ENCODE measurements at places on chromosomes 7 and 10.

DNA sequence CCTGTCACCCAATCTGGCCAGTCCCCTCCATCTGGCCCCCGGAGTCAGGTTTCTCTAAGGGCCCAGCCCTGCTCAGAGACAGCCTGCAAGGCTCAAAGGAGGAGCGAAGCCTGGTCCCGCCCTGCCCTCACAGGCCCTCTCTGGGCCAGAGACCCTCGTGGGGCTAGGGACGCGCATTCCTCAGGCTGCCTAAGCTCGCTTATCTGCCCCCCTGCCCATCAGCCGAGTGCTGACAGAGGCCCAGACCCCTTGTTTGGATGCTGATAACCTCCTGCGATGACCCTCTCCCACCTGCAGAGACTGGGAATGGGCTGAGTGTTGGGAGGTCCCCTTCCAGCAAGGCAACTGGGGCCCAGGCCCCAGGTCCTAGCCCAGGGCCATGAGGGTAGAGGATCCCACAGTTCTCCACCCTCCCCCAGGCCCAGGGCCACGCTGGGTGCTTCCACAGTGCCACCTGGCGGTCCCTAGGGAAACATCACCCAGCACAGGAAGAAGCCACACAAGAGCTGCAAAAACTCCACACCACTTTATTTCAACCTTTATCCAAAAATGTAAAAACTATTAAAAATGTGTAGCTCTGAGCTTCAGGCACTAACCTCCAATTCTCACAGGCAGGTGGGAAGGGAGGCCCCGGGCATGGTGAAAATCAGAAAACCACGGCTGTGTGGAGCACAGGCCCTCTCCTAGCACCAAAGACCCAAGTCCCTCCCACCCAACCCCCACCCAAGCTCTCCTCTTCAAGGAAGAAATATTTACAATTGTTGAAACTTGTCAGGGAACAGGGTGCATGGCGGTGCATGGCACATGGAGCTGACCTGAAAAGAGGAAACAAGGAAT, 2.2 kb downstream of the NPM3 start:
- DNase-seq = peak; percentile 35

DNA sequence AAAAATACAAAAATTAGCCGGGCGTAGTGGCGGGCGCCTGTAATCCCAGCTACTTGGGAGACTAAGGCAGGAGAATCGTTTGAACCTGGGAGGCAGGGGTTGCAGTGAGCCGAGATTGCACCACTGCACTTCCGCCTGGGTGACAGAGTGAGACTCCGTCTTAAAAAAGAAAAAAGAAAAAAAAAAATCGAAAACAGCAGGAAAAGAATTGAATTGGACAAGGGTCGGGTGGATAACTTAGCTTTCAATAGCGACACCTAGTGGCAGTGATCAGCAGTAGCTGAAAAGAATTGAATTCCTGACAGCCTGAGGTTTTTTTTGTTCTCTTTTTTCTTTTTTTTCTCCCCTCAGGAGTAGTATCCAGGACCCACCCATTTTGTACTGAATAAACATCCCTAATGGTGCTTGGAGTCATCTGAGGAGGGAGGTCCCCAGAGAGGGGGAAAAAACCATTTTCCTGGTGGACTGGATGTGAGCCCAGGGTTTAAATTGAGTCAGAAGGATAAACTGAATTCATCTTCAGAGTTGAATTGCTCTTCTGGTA, 55.1 kb downstream of the CYCS start:
- peak; percentile 64 for DNase-seq

GRCh38 chr7:47040795-47041347, 541.0 kb downstream of the TNS3 start:
- DNase-seq = no peak

- peak; percentile 33 for DNase-seq
Measured at GRCh38 chr10:9302140-9302746, 1247.8 kb downstream of the GATA3 start.

GRCh38 chr7:39304668-39305405, 261.4 kb upstream of the YAE1 start:
- DNase-seq = no peak

- peak; percentile 41 for DNase-seq
Measured at GRCh38 chr10:17523917-17524316, 69.5 kb upstream of the ST8SIA6 start.

Measured in HepG2 (cell line).